Spleen (tissue), 13 donors: ENCODE measurements at places on chromosomes 7 and 10.

GRCh38 chr7:132394283-132395198, 181.7 kb downstream of the PLXNA4 start:
- peak; percentile 25 for DNase-seq

- no peak for DNase-seq
These were observed 28.8 kb downstream of the CACUL1 start for GRCh38 chr10:118725886-118726500.

DNA sequence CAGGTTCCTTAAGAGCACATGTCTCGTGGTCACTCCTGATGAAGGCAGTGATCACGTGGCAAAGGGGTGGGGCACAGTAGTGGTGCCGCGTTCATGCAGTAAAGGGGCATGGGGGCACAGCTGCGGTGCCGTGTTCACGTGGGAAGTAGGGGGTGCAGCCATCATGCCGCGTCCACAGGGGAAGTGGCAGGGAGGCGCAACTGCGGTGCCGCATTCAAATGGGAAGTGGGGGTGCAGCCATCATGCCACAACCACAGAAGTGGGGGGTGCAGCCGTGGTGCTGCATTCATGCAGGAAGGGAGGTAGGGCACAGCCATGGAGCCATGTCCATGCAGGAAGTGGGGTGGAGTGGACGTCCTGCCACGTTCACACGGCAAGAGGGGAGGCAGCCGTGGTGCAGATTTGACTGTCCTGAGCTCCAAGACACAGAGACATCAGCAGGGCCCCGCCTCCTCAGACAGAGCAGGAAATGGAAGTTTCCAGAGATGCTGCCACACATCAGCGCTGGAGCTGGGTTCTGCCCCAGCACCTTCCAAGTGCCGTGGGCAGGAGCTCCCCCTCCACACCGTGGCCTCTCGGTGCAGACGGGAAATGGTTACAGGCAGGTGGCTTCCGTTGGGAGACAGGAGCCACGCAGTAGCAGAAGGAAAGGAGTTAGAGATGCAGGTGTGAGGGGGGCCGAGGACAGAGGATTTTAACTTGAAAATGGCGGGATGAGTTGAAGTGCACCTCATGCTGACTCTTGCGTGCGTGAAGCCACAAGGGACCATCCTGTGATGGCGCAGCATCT, 95.0 kb upstream of the DDC start:
- DNase-seq, result peak; percentile 93

DNA sequence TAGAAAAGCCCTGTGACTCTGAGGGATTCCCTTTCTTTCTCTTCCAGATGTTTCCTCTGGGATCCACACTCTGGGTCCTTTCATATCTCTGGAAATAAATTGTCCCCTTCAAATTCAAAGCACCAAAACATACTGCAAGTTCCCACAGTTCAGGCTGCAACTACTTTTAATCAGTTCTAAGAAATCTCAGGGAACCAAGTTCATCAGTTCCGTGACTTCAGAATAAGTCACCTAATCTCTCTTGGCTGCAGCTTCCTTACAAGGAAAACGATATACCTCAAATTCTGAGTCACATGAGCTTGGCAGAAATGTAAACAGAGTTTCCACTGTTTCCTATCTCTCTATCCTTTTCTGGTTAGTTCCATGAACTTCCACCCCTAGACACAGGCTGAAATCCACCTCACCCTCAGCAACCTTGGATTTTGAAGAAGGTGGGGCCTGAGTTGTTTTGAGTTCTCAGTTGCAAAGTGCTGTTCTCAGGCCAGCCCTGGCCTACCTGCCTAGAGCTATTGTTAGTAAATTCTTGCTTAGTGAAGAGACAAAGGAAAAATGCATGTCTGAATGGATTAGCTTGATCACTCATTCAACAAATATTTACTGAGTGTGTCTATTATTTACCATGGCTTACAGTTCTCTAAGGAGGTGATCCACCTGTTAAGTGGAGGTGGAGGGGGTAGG, 59.3 kb upstream of the IL6 start:
- no peak for DNase-seq

- no peak for DNase-seq
These were observed 15.2 kb upstream of the EXOC6 start for GRCh38 chr10:92832998-92833650.

DNA sequence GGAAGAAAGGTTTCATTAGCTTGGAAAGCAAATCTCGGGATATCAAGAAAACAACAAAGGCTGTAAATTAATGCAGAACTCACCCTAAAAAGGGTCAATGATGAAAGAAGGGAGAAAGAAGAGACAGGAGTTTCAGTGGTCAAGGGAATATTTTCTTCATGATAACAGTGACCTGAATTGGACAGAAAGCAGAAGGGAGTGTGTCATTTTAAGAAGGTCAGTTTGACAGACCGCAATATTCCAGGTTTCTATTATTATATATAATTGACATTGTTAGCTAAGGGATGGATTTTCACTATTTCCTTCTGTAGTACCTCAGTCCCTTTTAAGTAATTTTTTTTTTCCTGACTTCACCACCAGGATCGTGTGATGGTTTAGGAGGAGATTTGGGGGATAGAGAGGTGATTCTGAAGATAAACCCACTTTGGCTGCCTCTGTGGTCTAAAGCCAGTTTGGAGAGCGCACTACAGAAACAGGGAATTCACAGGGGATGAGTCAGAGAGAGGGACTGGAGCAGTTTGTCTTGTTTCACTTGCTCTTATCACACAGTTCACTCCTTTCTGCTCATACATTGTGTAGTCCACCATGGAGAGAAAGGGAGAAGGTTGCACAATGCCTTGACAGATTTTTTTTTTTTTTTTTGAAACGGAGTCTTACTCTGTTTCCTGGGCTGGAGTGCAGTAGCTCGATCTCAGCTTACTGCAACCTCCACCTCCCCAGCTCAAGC, 417.9 kb downstream of the AUTS2 start:
- DNase-seq, result no peak

- DNase-seq, result no peak
These were observed 150.0 kb upstream of the FZD1 start for GRCh38 chr7:91114232-91114631.

DNA sequence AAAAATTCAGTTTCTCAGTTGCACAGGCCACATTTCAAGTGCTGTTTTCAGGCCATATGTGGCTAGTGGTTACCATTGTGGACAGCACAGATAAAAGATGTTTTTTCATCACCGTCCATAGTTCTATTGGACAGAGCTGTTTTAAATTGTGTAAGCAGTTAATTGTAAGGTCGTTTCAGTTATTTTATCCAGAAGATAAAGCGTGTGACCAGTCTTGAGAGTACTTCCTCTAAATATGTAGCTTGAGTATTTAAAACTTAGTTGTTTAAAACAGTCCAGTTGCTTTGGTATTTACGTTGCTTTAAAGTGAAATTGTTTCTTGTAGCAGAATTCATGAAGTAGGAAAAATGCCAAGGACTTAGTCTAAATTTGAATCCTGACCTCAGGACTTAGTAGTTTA, 66.9 kb downstream of the ZNRF2 start:
- no peak for DNase-seq

GRCh38 chr10:33880291-33880690, 545.8 kb upstream of the NRP1 start:
- DNase-seq, result no peak

- no peak for DNase-seq
These were observed 13.4 kb upstream of the NPFFR1 start for GRCh38 chr10:70297224-70297623.

DNA sequence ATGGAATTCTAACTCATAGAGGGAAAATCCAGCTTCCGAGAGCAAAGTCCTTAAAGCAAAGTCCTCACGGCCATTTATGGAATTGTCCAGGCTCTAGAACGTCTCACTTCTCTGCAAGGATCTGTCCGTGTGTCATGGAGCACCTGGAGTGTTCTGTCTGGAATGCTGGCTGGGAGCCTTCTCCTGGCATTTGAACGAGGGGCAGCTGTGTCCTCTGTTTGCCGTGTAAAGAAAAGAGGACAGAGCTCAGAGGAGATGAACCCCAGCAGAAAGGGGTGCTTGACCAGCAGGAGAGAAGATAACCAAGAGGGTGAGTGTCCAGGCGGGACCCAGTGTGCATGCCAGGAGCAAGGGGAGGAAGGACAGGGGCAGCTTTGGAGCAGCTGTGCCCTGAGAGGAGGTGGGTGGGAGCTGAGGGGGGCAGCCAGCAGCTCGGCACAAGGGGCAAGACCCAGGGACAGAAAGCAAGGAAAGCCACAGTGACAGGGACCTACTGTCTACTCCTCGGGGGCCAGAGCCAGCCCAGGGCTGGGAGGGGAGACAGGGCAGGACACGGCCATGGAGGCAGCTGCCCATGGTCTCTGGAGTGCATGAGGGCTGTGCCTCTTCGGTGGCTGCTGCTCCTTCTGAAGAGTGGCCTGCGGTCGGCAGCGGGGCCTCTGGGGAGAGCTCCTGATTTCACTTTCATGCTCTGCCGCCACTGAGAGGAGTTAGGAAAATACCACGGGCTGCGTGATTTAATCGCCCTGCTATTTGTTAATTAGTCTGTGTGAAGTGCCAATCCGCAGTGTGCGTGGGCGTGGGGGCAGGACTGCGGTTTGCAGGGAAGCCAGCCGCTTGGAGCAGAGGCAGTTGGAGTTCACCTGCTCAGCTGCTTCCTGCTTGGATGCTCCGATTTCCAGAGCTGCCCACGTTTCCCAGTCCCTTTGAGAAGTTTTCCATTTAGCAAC, 149.3 kb upstream of the SHH start:
- no peak for DNase-seq

DNA sequence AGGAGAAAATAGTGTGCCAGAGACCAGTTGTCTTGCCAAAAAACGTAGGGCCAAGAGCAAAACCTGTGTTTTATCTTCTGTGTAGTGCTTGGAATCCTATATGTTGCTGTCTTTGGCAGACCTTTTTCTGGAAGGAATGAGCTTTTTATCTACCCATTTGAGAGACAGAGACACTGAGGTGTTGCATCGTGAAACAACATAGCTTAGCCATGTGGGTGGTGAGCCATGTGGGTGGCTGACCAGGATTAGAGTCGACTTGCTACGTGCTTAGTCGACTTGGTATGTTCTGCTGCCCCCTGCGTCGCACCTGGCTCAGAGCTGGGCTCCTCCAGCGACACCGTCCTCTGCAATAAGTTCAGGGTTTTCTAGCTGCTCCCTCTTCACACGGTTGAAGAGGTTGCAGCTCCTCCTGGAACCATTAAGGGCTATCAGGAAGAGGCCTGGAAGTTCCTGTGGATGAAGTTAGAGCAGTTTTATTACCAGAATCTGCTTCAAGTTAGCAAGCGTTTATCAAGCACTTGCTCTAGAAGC, 175.8 kb downstream of the SH2D4B start:
- DNase-seq, result no peak

GRCh38 chr7:5870311-5870710, 10.3 kb upstream of the OCM start:
- DNase-seq, result no peak

DNA sequence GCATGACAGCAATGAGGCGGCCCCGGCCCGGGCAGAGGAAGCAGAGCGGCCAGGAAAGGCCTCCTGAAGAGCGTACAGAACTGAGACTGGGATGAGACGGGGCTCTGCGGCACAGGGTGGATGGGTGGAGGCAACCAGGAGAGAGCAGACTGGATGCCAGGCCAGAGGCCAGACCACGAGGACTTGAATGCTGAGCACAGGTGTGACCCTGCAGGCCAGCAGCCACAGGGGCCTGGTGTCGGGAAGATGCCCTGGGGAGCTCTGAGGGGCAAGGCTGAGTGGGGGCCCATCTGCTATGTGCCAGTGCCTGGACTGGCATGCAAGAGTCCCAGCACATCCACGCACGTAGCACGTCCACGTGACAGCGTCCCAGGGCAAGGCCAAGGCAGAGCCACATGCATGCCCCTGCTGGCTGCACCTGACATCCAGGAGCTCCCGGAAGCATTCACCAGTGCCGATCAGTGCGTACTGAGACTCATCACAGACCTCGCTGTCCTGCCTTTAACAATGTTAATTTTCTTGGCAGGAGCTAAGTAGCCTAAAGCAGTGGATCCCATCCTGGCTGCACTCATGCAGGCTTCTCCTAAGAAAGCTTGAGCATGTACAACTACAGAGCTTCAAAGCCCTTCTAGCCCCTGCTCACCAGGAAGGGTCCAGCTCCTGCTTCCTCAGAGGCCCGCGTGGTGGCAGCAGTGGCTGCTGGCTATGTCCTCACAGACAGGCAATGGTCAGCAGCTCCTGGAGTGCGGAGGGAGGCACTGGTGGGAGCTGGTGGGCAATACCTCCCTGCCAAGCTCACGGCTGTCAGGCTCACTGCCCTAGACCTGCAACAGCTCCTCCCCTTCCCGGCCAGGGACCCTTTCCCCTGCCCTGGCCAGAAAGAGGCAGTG, 18.0 kb downstream of the GRID1 start:
- DNase-seq, result peak; percentile 76

GRCh38 chr10:73941300-73941699, 30.4 kb downstream of the PLAU start:
- DNase-seq, result no peak

- DNase-seq, result no peak
These were observed 255.7 kb upstream of the MKLN1 start for GRCh38 chr7:131071786-131072504.

GRCh38 chr10:109393425-109393824, 529.9 kb downstream of the XPNPEP1 start:
- no peak for DNase-seq

- no peak for DNase-seq
These were observed 72.7 kb upstream of the MRLN start for GRCh38 chr10:59825932-59826331.

DNA sequence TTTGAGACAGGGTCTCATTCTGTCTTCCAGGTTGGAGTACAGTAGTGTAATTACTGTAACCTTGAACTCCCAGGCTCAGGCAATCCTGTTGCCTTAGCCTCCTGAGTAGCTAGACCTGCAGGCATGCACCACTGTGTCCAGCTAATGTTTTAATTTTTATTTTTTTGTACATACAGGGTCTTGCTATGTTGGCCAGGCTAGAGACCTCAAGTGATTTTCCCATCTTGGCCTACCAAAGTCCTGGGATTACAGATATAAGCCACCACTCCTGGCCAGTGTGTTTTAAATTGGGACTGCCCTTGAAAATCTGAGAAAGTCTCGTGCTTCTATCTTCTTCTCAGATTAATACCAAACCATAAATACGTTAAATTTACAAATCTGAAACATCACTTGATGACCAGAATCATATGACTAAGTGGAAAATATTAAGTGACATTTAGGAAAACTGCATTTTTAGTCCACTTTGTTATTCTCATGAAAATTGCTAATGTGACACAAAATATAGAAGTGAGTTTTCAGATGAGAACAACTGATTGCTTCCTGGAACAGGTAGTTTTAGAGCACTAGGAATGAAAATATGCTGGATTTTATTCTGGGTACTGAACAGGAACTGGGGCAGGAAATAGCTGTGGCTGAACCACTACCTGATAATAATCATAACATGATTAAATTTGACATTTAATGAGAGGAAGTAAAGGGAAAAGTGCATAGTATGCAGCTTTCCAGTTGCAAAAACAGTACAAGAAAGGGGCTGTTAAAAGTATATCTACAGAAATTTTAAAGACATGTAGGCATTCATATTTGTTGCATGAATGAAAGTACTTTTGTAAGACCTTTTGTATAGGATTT, 4.2 kb downstream of the PHTF2 start:
- DNase-seq, result no peak
